ENCODE measurements at places on chromosomes 1 and 21.

DNA sequence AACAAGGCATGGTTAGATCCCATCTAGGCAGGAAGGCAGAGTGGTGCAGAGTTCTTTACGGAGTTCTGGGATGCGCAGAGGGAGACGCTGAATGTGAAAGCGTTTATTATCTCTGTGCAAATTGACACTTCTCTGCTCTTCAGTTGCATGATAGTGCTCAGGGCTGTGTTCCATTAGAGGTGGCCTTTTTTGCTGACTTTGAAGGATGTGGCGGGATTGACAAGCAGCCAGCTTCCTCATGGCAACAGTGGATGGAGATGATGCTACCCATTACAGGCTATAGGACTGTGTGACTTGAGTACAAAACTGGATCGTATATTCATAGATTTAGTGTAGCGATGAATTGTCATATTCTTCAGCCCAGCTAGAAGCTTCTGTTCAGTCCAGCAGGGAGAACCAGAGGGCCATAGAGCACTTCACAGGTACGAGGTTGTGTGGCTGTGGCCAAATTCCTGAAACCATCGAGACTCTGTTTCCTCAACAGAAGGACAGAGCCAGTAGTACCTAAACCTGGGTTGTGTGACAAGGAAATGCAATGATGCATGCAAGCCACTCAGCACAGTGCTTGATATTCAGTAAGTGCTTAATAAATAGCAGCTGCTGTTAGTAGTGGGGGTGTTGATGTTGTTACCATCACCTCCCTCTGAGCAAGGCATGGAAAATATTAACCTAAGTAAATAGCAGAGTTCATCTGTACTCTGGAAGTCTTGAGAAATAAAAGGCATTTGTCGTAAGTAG, 430.0 kb upstream of the KAZN start:
- DNase-seq, result no peak

DNA sequence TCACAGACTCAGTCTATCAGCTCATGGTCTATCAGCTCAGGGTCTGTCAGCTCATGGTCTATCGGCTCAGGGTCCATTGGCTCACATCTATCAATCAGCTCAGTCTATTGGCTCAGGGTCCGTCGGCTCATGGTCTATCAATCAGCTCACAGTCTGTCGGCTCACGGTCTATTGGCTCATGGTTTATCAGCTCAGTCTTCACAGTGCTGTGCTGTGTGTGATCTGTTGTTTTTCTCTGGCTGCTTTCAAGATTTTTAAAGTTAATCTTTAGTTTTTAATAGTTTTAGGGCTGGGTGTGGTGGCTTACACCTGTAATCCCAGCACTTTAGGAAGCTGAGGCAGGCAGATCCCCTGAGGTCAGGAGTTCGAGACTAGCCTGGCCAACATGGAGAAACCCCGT, 14.4 kb downstream of the C1orf159 start:
- no peak for DNase-seq

DNA sequence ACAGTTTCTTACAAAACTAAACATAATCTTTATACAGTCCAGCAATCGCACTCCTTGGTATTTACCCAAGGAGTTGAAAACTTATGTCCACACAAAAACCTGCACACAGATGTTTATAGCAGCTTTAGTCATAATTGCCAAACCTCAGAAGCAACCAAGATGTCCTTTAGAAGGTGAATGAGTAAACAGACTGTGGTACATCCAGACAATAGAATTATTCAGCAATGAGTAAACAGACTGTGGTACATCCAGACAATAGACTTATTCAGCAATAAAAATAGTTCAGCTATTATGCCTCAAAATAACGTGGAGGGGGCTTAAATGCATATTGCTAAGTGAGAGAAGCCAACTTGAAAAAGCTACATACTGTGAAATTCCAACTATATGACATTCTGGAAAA, 87.0 kb upstream of the GALNT2 start:
- no peak for DNase-seq

DNA sequence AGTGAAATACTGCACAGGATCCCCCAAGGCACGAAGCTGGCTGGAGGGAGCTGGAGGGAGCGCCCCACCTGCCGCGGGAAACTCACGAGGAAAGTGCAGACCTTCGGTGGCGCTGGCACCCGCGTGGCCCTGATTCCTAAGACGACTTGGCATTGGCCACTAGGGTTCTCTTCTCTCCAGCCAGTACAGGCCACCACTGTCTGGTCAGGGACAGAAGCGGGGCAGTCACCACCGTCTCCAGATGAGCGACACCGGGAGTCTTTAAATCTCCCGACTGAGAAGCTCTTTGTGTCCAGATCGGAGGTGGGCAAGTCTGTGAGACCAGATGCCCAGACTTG, 19.2 kb upstream of the CHIA start:
- DNase-seq, result no peak

DNA sequence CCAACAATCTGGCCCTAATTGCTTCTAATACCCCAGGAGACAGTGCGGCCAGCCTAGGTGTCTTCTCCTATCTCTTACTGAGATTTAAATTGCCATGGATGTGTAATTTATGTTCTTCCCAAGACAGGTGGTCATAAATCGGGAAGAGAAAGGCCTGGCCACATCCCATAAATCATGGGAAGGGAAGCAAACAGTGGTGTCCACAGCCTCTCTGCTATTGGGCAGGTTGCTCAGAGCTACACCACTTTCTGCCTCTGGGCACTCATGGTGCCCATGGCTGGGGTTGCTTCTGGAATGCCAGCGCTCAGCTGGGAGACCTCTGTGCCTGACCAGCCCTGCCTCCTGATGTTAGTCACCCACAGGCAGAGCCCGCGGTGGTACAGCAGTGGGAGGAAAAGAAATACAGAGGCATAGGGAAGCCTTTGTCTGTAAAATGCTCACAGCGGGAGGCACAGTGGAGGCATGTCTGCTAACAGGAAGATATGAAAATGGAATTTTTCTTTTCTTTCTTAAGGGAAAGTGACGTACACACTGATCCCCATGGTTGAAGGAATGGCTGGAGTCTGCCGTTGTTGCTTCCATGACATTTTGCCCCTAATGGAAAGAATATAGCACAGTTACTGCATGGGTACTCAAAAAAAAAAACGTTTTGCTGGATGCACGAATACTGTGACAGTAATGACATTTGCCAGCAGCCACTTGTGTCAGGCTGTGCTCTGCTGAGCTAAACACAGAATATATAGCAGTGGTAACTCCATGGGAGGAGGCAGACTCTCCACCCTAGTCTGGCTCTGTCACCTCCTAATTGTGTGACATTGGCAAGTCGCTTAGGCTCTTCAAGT, 21.9 kb downstream of the MTARC1 start:
- no peak for DNase-seq

- no peak for DNase-seq
Observed at GRCh38 chr1:12001249-12001917, 17.9 kb upstream of the MIIP start.

- peak; percentile 21 for DNase-seq
Observed at GRCh38 chr1:89022167-89022959, at the start of gene GBP3. Gene GBP3, minus strand, starts transcription at chr1:89022866. Its CDS starts 2,145 bp downstream, at chr1:89020721.

- DNase-seq, result no peak
Observed at GRCh38 chr1:220732621-220733020, 15.5 kb upstream of the MTARC2 start.

- DNase-seq, result no peak
Observed at GRCh38 chr21:32403201-32403777, 9.2 kb upstream of the EVA1C start.

DNA sequence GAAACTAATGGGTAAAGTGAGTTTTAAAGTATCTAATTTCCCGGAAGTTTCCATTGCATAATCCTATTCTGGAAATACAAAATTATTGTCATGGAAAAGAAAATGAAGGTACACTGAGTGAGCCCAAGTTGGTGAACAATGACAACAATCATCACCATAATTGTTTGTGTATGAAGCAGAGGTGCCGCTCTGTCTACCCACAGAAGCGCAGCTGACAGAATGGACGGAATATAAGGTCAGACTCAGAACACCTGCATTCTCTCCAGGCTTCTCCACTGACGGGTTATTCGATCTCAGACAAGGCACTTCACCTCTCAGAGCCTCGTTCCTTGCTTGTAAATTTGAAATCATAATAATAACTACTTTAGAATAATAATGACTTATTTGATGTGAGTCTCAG, 99.1 kb upstream of the NGF start:
- DNase-seq, result no peak

- DNase-seq, result no peak
Observed at GRCh38 chr21:45408801-45409261, 3.9 kb downstream of the COL18A1 start.

GRCh38 chr1:90046635-90047034, 51.7 kb downstream of the ZNF326 start:
- DNase-seq, result no peak

DNA sequence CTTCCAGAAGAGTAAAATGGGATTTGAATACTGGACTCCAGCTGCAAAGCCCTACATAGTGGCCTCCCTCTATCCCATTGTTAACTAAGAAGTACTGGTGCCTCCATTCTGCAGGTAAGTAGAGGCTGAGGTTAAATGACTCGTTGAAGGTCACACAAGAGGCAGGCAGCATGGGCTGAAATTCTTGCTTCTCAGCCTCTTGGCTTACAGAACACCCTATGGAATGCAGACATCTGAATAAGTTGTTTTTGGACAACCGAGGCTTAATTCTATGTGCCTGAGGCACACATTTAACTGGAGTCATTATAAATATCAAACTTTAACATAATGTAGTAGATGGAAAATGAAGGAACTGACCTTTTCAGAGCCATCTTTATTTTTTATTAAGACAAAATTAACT, 5.7 kb downstream of the DNAJC11 start:
- DNase-seq, result no peak

- DNase-seq, result no peak
Observed at GRCh38 chr1:10612436-10613160, 137.8 kb downstream of the PEX14 start.

GRCh38 chr1:192929597-192929996, 120.8 kb downstream of the RGS2 start:
- no peak for DNase-seq

DNA sequence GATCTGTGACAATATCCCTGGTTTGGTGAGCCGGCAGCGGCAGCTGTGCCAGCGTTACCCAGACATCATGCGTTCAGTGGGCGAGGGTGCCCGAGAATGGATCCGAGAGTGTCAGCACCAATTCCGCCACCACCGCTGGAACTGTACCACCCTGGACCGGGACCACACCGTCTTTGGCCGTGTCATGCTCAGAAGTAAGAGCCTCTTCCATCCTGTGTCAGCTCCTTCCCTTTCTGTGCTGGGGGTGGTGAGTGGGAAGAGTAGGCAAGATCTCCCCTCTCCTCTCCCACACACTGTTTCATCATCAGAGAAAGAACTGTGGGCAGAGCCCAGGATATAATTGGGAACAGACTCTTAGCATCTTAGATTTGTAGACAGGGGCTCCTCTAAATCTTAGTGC, 6.1 kb downstream of the WNT2B start:
- DNase-seq, result no peak

DNA sequence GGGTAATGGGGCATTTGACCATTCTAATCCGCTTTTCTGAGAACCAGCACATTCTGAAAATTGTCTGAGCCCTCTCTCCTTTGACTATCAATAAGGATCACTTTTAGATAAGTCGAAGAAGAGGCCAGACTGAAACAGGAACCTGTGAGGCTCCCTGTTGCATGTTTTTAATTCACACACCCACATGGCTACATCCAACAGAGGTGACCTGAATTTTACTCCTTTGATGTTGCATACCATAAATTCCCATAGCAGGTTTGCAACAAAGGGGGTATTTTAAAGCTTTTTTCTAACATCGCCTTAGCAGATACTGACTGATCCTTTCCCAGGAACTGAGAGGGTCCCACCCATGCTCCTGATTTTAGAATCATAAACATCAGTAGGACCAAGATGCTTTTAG, 450.8 kb downstream of the USP25 start:
- DNase-seq, result no peak
